Epithelial cell of esophagus (primary cell): ENCODE measurements at places on chromosomes 12 and 14.

- DNase-seq: peak; percentile 32
Observed at GRCh38 chr14:22854963-22855724, 16.4 kb upstream of the LRP10 start.

GRCh38 chr14:20470603-20470901, 1.3 kb downstream of the PNP start:
- DNase-seq: no peak

DNA sequence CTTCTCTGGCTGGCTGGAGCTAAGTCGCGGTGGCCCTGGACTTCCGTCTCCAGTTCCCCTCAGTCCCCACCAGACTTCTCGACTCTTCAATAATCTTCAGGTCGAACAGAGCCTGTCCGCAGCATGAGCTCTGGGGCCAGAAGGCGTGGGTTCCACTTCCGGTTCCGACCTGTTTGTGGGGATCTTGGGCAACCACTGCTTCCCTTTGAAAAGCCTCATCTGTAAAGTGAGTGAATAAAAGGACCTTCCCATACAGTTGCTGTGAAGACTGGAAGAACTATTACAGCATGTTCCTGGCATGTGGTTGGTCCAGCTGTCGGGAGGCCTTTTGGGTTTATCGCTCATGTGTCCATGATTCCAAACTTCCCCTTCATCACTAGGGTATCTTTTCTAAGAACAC, 19.4 kb downstream of the ADGRD1 start:
- no peak for DNase-seq

GRCh38 chr14:56237398-56237797, 119.2 kb downstream of the PELI2 start:
- DNase-seq: no peak

- DNase-seq: no peak
Observed at GRCh38 chr14:73102806-73103497, 33.4 kb upstream of the PSEN1 start.

DNA sequence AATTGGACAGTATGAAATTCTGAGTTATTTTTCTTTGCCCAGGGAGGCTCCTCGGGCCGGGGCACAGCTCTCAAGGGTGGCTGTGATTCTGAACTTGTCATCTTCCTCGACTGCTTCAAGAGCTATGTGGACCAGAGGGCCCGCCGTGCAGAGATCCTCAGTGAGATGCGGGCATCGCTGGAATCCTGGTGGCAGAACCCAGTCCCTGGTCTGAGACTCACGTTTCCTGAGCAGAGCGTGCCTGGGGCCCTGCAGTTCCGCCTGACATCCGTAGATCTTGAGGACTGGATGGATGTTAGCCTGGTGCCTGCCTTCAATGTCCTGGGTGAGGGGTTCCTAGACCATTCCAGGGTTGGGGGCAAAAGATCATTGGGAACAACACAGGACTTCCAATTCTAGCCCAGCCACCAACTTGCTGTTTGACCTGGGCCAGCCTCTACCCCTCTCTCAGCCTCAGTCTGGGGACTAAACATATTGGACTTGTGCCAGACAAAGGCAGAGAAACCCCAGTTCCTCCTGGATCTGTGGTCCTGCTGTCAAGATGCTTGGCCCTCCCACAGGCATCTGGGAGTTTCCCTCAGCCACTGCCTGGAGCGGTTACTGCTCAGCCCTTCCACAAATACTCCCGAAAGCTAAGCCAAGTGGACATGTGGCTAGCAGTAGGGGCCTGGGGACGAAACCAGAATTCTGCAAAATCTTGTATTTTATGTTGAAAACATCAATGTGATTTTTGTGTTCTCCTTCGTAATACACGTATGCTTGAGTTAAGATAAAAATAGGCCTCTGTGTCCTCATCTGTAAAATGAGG, 3.5 kb downstream of the OAS3 start:
- DNase-seq: no peak

DNA sequence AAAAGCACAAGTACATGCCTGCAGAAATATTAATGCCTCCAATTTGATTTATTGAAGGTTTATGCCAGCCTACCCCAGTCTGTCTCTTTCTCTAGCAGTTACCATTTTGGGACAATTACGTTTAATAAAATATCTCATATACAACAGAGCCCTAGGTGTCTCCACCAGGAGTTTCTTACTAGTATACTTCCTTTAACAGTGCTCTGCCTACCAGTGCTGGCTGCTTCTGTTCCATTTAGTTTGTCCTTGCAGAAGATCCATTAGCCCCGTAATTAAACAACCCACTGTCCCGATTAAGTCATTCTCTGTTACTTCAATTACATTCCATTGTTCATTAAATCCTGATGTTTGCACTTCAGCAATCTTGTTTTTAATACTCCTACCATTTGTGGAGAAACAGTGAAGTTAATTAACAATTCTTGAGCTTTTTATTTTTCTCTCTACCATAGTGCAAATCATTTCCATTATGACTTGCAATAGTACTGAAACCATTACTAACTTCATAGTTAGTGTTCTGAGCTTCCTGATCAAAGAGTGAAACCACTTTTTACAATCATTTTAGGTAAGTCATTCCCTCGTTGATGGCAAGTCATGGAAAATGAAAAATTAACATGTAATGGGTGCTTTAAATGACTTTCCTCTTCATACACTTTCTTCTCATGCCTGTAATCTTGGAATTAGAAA, 121.1 kb downstream of the PLXNC1 start:
- DNase-seq: no peak

- DNase-seq: no peak
Observed at GRCh38 chr14:67491741-67492507, 3.4 kb upstream of the TMEM229B start.
